ENCODE measurements at places on chromosomes 13 and 19.
A peak's percentile ranks its signal among the peaks of the same experiment; 100 is the strongest.

- no peaks in the 10 kb centered on the region for H3K36me3 ChIP-seq
- no peaks in the 10 kb centered on the region for H3K4me1 ChIP-seq
- DNase-seq: no peak
- no peak overlapping the region for H3K4me3 ChIP-seq
- H3K27ac ChIP-seq: no peak overlapping the region
- no peaks in the 10 kb centered on the region for H3K27me3 ChIP-seq
Observed at GRCh38 chr13:83620530-83621220, 261.6 kb downstream of the SLITRK1 start.

GRCh38 chr13:96650301-96650886, 343.9 kb downstream of the OXGR1 start:
- H3K27ac ChIP-seq: no peak overlapping the region
- H3K27me3 ChIP-seq: no peaks in the 10 kb centered on the region
- no peak overlapping the region for H3K4me3 ChIP-seq
- no peaks in the 10 kb centered on the region for H3K36me3 ChIP-seq
- DNase-seq: no peak

DNA sequence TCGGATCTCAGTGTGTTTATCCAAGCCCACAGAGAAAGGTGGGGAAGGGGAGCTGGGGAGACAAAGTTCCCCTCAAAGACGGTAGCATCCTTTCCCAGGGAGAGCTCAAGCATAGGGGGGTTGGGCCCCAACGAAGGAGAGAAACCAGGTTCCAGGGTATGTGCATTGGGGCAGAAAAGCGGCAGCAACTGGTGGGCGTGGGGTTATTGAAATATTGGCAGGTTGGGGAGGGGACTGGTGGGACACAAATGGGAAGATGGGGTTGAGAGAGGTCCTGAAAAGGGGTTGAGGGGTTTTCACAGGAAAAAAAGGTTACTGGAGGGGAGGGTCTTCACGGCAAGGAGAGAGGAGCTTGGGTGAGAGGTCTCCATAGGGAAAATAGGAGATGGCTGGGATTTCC, 1.0 kb downstream of the ASF1B start:
- H3K4me1 ChIP-seq: peaks cover 27% of the 10 kb centered on the region
- no peaks in the 10 kb centered on the region for H3K36me3 ChIP-seq
- H3K27ac ChIP-seq: no peak overlapping the region
- DNase-seq: no peak

GRCh38 chr13:106173346-106173745, 362.1 kb downstream of the EFNB2 start:
- H3K36me3 ChIP-seq: no peaks in the 10 kb centered on the region
- H3K27me3 ChIP-seq: no peaks in the 10 kb centered on the region
- no peak overlapping the region for H3K4me3 ChIP-seq
- H3K27ac ChIP-seq: no peak overlapping the region
- no peak for DNase-seq

- peak overlapping the region; percentile 46 for H3K4me3 ChIP-seq
- H3K4me1 ChIP-seq: peaks cover 33% of the 10 kb centered on the region
- H3K27ac ChIP-seq: peak overlapping the region; percentile 60
- no peaks in the 10 kb centered on the region for H3K27me3 ChIP-seq
- no peak for DNase-seq
- H3K36me3 ChIP-seq: no peaks in the 10 kb centered on the region
Observed at GRCh38 chr13:29428310-29429181, 166.9 kb downstream of the SLC7A1 start.

DNA sequence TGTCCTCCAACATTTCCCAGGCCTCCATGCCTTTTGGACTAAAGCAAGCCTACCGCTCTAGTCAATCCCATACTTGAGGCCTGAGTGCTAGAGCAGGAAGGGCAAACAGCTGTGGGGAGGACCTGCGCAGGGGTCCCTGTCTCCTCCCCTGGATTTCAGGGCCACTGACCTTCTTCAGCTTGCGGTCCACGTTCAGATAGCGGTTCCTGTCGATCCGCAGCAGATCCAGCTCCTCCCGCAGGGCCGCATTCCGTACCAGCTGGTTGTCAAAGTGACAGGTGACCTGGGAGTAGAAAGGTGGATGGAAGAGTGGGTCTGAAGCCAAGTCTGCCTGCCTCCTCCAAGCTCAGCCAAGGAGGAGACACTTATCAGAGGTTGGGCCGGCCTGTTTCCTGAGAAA, 14.0 kb upstream of the EMP3 start:
- DNase-seq: no peak
- no peak overlapping the region for H3K27ac ChIP-seq
- H3K4me1 ChIP-seq: no peaks in the 10 kb centered on the region
- no peaks in the 10 kb centered on the region for H3K27me3 ChIP-seq

GRCh38 chr19:29623726-29624488, 17.8 kb downstream of the POP4 start:
- H3K27me3 ChIP-seq: peaks cover 13% of the 10 kb centered on the region
- no peak overlapping the region for H3K27ac ChIP-seq
- H3K4me1 ChIP-seq: no peaks in the 10 kb centered on the region
- no peaks in the 10 kb centered on the region for H3K36me3 ChIP-seq
- H3K4me3 ChIP-seq: no peak overlapping the region
- DNase-seq: no peak

DNA sequence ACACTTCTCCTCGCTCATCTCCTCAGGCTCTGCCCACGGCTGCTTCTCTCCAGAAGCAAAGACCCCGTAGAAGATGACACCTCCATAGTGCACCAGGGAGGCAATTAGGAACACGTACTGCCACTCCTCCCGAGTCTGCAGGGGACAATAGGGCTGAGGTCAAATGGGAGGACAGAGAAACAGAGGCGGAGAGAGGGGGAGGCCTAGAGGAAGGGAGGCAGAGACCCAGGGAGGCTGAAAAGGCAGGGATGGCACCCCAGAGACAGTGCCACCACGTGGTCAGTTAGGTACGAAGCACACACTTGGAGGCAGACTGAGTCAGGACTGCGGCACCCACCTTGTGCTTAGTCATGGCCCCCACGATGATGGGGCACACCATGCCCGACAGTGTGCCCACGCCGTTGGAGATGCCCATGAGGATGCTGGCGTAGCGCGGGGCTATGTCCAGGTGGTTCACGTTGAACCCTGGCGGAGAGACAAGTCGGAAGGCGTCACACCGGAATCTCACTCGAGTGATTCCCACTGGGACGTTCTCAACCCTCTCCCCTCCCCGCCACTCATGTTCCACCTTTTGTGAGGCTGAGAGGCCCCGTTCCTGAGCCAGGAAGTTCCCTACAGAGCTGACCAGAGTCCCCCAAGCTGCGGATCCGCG, 5.6 kb downstream of the GFY start:
- no peak for DNase-seq
- no peak overlapping the region for H3K27ac ChIP-seq
- H3K4me1 ChIP-seq: peaks cover 12% of the 10 kb centered on the region

DNA sequence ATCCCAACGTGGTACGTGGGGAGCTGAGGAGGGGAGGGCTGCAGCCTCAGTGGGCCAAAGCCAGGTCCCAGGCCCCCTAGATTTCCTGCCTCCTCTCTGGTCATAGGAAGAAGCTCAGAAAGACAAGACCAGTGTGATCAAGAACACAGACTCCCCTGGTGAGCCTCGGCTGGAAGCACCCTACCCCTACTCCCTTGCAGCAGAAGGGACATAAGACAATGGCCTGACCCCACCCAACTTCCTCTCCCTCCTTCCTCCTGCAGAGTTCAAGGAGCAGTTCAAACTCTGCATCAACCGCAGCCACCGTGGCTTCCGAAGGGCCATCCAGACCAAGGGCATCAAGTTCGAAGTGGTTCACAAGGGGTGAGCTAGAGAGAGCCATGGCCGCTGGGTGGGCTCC, 11.5 kb downstream of the PODNL1 start:
- H3K36me3 ChIP-seq: peaks cover 70% of the 10 kb centered on the region
- H3K4me1 ChIP-seq: no peaks in the 10 kb centered on the region
- H3K27ac ChIP-seq: no peak overlapping the region
- no peak overlapping the region for H3K4me3 ChIP-seq
- no peaks in the 10 kb centered on the region for H3K27me3 ChIP-seq
- DNase-seq: no peak

- H3K36me3 ChIP-seq: no peaks in the 10 kb centered on the region
- no peaks in the 10 kb centered on the region for H3K4me1 ChIP-seq
- no peak overlapping the region for H3K27ac ChIP-seq
- no peaks in the 10 kb centered on the region for H3K27me3 ChIP-seq
- no peak for DNase-seq
Observed at GRCh38 chr13:79989217-79989661, 351.7 kb downstream of the SPRY2 start.
